ENCODE measurements at places on chromosomes 7 and 10.

DNA sequence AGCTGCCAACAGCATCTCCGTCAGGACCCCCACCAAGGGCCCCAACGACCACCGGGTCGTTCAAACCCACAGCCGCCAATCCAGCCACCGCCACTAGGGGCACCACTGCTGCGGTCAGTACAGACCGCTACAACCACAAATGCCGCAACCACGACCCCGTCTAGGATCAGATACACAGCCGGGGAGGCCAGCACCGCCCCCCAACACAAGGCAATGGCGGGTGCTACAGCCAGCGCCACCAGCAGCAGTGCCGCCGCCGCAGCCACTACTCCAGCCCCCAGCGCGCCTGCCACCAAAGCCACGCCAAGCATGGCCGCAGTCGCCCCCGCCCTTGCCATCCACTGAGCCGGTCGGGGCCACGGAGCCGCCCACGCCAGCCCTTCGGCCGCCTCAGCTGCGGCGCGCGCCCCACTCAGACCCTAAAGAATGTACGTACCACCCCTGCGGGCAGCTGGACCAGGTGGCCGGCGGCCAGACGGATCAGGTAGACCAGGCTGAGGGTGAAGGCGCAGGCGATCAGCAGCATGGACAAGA is 473 bp downstream of the CYP51A1 start:
- DNase-seq: no peak

- no peak for DNase-seq
These were observed 174.2 kb upstream of the TCERG1L start for GRCh38 chr10:131485732-131486131.

DNA sequence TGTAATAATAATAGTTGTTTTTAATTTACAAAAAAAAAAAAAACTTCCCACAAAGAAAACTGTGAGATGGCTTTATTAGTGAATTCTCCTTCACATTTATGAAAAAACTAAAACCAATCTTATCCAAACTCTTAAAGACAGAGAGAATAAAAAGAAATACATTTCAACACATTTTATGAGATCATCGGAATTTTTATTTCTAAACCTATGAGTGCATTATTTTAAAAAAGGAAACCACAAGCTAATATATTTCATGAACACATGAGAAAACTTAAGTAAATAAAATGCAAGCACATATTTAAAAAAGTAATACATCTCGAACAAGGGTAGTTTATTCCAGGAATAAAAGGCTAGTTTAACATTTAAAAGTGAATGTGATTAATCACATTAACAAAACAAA is 31.5 kb downstream of the C7orf25 start:
- DNase-seq: no peak

GRCh38 chr7:138115047-138115446 is 38.8 kb downstream of the AKR1D1 start:
- DNase-seq: no peak

GRCh38 chr10:61211468-61211867 is 241.7 kb downstream of the TMEM26 start:
- DNase-seq: no peak

- DNase-seq: no peak
These were observed 7.1 kb upstream of the C10orf105 start for GRCh38 chr10:71726580-71727104.

- no peak for DNase-seq
These were observed 264.0 kb upstream of the PRKCQ start for GRCh38 chr10:6843894-6844650.

DNA sequence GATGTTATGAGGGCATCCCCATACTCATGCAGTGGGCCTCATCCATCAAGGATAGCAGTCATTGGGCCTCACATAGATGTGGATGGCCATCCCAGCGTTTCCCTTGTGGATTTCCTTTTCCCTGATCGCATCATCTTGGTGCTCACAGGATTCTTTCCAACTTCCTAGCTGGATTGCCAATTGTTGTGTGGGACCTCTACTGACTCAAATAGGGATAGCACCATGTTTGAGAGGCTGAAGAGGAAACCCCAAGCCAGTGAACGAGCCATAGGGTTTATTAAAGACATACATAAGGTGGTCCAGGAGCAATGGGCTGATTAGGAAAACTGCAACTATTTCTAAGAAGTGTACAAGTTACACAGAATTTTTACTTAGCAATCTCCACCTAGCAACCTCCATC is 21.8 kb downstream of the ASZ1 start:
- no peak for DNase-seq

DNA sequence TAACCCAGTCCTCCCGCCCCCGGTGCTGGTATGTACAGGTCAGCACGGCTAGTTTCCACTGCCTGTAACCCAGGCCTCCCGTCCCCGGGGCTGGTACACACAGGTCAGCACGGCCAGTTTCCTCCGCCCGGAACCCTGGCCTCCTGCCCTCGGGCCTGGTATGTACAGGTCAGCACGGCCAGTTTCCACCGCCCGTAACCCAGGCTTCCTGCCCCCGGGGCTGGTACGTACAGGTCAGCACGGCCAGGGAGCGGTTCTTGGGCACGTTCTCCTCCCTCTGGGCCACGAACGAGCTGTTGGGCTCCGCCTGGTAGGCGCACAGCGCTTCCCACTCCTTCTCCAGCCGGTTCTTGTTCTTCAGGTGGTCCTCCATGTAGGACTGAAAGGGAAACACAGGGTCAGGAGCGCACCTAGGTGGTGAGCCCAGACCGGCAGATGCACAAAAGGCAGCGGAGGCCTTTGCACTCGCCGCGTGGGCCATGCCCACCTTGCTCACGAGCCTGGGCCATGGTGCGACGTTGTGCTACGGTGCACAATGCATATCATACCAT is 284.4 kb downstream of the DNAJB6 start:
- DNase-seq: no peak

GRCh38 chr7:14275356-14275755 is 285.9 kb upstream of the ETV1 start:
- DNase-seq: no peak

DNA sequence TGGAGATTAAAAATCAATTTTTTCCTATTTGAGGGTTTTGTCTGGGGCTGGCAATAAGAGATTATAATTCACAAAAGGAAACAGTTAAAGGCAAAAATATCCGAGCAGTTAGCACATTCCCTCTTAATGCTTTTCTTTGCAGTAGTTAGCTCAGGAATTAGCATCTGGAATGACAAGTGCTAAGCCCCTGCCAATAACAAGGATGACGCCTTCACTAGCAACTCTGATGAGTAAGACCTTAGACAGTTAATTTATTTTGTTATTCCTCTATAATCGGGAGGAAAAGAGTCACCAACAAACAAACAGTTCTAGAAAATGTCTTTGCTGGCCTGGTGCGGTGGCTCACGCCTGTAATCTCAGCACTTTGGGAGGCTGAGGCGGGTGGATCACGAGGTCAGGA is 151.3 kb downstream of the TRIL start:
- DNase-seq: no peak

DNA sequence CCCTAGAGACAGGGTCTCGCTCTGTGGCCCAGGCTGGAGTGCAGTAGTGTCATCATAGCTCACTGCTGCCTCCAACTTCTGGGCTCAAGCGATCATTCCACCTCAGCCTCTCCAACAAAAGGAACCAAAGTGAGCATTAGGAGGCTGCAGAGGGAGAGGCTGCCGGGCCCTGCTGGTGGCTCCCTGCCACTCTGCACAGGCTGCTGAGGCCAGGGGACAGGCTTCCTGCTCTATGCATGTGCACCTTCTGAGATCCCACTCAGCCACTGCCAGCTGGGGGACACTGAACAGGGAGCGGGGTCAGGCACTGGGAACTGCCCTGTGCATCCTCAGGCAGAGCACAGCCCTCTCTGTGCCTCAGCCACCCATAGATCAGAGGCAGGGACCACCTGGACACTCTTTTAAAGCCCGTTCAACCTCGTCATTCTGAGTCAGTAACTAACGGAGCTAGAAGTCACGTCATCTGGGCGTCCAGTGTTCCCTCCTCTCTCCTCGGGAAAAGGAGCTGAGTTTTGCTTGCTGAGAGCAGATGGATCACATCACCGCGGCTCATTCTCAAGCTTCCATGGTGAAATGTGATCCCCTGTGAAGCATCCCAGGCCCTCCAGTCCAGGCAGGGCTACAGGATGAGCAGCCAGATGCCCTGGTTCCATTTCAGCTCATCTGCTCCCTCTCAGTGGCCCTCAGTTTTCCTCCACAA is 109.6 kb downstream of the MYL10 start:
- DNase-seq: no peak

GRCh38 chr10:7544203-7544602 is 122.6 kb downstream of the ITIH5 start:
- DNase-seq: no peak

GRCh38 chr10:45581582-45582385 is 90.8 kb downstream of the ZFAND4 start:
- DNase-seq: no peak

- DNase-seq: no peak
These were observed 72.9 kb upstream of the SKAP2 start for GRCh38 chr7:26937306-26937705.

DNA sequence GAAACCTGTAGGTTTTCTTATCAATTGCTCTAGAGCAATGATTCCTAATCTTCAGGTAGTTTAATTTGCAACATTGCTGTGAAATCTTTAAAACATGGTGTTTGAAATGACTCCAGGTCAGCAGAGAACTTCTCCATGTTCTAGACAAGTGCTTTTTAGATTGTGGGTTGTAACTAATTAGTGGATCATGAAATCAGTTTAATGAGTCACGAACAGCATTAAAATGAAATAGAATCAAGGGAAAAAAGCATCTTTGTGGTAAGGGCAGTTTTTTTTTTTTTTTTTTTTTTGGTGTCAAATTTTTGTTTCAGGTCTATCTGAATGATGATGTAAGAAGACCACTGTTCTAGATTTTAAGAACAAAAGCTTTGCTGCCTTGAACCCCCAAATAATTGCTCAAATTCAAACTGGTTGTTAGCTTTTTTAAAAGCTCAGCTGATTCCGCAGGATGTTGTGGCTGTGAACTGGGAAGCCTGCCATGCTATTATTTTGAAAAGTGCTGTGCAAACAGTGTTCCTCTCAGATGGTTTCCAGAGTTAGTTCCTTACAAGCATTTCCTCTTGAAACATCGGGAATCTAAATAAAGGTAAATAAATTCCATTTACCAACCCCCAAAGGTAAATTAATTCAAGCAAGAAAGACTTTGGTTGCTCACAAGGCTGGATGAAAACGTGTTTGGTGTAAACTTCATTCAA is 13.1 kb upstream of the PDK4 start:
- DNase-seq: no peak

GRCh38 chr10:130709415-130709814 is 573.2 kb downstream of the GLRX3 start:
- no peak for DNase-seq

DNA sequence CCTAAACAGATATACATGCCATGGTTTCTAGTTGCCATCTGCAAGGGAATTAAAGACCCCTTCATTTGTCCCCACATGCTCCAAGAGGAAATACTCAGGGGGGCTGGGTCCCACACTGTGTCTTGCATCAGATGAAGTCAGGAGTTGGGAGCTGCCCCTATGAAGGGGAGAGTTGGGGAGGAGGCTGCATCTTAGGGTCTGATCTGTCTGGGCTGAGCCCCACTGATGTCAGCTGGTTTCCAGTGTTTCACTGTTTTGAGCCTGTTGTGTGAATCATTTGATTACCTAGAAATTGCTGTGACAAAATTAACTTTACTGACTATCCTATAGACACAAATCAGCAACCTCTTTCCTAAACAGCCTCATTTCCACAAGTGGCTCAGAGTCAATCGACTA is 4.9 kb upstream of the ADCY1 start:
- DNase-seq: no peak

DNA sequence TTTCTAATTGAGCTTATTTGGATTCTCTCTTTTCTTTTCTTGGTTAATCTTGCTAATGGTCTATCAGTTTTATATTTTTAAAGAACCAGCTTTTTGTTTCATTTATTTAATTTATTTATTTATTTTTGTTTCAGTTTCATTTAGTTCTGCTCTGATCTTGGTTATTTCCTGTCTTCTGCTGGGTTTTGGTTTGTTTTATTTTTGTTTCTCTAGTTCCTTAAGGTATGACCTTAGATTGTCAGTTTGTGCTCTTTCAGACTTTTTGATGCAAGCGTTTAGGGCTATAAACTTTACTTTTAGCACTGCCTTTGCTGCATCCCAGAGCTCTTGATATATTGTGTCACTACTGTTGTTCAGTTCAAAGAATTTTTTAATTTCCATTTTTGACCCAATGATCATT is 149.7 kb upstream of the SLC25A13 start:
- DNase-seq: no peak

- no peak for DNase-seq
These were observed 102.1 kb downstream of the FOXL3 start for GRCh38 chr7:391961-392524.

DNA sequence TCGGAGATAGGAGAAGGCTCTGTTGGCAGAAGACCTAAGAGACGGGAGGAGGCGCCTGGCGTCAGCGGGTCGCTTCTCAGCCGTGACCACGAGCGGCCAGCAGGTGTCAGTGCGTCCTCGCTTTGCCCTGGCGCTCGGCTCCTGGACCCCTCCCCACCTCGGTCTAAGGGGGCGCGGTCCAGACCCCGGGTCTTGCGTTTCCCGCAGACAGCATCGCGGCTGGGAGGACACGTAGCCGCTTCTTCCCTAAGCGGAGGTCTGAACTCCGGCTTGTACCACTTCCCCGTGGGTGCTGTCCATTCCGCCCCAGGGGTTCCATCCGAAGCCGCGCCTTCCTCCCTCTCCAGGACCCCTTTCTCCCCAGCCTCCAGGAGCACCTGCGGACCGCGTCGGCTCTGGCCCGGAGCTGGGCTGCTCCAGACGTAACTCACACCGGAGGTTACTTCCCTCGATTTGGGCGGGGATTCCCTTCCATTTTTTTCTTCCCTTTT is 593 bp upstream of the ADRA2A start:
- no peak for DNase-seq

- no peak for DNase-seq
These were observed 247.7 kb downstream of the AHR start for GRCh38 chr7:17546189-17546588.
